ENCODE measurements at places on chromosomes 4 and X.

- no peak for DNase-seq
Measured at GRCh38 chr4:155855897-155856296, 10.2 kb downstream of the ASIC5 start.

- DNase-seq: no peak
Measured at GRCh38 chr4:106451091-106451490, 82.5 kb upstream of the GIMD1 start.

GRCh38 chrX:96453139-96453538 lies 231.5 kb upstream of the DIAPH2 start:
- DNase-seq: no peak

GRCh38 chr4:38857354-38858096 lies 908 bp upstream of the TLR6 start:
- no peak for DNase-seq

DNA sequence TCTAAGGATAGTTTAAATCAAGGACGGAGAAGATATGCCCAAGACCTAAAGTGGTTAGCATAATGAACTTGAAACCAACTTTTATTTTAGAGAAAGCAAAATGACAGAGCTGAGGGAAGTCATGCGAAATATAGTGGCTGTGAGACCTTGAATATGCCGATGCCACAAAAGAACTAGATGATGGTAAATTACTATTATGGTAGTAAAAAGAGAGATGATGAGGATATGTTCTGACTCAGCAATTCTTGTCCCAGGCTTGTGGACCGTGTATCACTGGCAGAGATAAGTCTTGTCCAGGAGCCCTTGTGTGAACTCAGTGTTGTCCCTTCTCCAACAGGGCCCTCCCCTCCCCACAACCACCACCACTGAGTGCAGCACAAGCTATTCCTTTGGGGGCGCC lies 1605.6 kb upstream of the TENM3 start:
- DNase-seq: no peak

DNA sequence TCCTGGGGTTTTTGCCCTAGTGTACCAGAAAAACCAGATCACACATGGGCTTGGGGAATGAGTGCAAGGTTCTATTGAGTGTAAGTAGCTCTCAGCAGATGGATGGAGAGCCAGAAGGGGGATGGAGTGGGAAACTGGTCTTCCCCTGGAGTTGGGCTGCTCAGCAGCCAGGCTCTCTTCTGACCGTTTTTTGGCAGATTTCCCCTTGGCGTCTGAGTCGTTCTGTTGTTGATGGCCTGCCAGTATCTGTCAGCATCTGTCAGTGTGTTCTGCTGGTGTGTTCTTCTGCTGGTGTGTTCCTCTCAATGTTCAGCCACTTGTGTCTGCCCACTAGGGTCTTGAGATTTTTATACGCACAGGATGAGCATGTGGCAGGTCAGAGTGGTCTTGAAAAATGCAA lies 633.9 kb upstream of the CPEB2 start:
- DNase-seq: no peak

GRCh38 chr4:93216646-93217045 lies 611.9 kb upstream of the ATOH1 start:
- DNase-seq: no peak

- no peak for DNase-seq
Measured at GRCh38 chr4:23882976-23883531, 6.8 kb downstream of the PPARGC1A start.

- no peak for DNase-seq
Measured at GRCh38 chrX:121093011-121093410, 45.6 kb downstream of the GLUD2 start.

- no peak for DNase-seq
Measured at GRCh38 chr4:152988721-152989553, 52.8 kb downstream of the FHDC1 start.

DNA sequence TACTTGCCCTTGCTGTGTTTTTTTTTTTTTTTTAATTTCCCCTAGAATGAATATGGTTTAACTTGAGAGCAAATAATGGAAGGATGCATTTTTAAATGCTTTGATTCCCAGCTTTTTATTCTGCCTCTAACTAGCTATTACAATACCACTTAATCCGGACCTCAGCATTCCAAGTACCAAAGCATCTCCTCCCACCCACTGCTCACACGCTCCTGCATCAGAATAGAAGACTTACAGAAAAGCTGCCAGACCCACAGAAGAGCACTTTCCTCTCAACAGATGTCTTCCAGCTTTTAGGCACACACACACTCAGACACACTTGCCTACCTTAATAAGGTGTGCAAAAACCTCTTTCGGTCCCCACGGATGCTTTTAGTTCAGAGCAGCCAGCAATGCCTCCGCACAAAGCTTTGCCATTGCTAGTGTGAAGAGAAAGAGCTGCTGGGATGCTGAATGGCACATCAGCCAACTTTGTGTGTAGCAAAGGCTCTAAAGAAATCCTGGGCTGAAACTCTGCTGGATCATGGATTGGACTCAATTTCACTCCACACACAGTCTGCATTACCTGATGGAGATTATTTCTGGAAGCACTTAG lies 1056.2 kb downstream of the DMD start:
- no peak for DNase-seq

DNA sequence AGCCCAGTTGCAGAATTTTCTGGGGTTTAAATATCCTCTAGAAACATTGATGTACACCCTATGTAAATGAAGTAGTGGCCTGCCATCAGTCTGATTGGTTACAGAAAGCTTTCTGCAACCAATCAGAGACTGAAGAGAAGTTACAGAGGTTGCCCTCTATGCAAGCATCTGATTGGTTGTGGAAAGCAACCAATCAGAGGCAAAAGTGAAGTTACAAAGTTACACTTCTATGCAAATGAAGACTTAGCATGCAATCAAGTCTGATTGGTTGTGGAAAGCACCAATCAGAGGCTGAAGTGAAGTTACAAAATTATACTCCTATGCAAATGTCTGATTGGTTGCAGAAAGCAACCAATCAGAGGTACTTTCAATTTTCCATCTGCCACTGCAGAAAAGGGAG lies 51.9 kb upstream of the USP9X start:
- no peak for DNase-seq

DNA sequence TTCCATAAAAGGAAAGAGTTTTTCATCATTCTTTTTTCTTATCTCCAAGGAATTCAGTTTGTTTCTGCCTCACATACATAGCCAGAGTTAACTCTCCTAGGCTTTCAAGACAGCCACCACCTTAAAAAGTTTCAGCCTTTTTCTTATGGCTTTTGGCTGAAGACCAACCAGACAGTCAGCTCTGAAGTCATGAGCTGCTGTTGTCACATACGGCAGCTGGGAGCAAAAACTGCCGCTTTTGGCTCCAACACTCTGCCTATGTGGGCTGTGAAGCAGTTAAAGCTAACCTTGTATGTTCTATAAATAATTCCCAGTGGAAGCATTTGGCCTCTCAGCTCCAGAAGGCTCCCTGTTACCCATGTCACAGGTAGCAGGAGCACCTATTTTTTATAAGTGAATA lies 104.1 kb downstream of the KLHL4 start:
- DNase-seq: no peak

DNA sequence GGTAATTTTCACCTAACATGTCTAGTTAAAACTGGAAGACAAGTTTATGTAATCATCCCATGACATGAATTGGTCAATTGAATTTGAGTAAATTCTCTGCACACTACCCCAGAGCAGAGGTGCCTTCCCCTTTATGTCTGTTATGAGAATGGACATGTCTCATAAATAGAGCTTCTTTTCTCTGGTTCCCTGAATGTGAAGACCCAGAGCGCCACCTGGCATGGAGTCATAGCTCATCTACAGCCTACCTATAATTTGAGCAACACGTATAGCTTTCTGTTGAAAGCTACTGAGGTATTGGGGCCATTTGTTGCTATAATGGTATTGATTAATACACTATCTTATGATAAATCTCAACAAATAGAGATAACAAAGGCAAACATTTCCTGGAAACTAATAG lies 626.5 kb upstream of the GALNTL6 start:
- DNase-seq: no peak

GRCh38 chr4:164357957-164358356 lies 396.0 kb upstream of the SMIM31 start:
- DNase-seq: no peak

DNA sequence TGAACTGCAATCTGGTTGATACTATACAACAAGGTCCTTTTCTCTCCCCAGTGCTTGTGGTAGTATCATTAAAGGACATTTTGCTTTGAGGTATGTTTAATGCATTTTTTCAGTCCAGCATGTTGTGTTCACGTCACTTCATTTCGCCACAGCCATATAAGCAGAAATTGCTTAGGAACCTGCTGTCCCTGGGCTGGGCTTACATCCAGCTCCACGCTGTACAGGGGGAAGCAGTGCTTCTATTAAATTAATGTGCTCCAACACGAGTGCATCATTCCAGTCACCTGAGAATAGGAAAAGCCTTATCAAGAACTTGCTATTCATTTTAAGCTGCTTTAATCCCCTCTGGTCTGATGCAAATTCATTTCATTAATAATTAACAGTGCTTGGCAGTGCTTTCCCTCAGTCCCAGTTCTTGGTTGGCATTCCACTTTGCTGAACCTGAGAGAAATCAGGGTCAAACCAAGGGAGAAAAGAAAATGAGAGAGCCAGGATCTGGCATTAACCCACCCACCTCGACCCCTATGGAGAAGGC lies 47.4 kb upstream of the PTCHD1 start:
- no peak for DNase-seq

- no peak for DNase-seq
Measured at GRCh38 chr4:184281231-184282139, 63.8 kb upstream of the ENPP6 start.

GRCh38 chr4:4852591-4853362 lies 6.7 kb upstream of the MSX1 start:
- no peak for DNase-seq

DNA sequence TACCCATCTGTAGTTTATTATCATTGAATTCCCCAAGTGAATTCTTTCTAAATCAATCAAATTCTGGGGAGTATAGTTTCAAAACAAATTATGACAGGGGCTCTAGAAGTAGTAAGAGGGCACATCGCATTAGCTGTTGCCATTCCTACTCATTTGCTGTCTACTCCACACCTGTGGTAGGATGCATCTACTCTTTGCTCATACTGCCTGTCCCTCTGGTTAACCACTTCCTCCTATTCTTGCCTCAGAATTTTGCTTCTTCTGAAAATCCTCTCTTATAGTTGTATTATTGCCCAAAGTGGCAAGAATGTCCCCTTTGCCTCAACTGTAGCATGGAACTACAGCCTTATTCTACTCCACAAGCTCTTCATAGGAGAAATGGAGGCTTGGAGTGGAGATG lies 12.7 kb upstream of the DGKK start:
- DNase-seq: no peak

DNA sequence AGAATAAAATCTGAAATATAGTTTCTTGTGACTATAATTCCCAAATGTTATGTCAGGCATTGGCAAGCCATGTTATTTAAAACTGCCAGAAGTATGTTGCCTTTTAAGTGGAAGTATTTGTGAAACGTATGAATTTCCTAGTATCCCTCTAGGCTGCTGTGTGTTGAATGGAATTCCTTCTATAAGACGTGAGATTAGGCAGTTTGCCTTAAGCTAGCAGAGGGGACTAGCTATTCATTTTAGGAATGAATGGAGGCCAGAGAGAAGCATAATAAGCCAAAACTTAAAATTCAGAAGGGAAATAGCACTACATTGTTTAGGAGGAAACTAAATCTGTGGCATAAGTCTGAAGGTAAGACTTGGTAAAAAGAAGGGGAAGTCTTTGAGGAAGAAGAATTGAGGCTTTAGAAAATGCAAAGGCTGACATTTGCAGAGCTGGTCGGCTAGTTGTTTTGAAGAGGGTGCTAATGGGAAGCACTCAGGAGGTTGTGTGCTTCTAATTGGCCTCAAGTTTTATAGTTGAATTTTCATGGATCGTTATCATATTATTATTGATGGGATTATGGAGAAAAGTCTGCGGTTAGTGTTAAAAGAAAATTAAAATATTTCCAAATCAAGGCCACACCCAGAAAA lies 57.1 kb downstream of the TMEM131L start:
- no peak for DNase-seq

- DNase-seq: no peak
Measured at GRCh38 chrX:149248073-149248625, 257.0 kb downstream of the IDS start.

- no peak for DNase-seq
Measured at GRCh38 chr4:65789805-65790204, 119.5 kb upstream of the EPHA5 start.

DNA sequence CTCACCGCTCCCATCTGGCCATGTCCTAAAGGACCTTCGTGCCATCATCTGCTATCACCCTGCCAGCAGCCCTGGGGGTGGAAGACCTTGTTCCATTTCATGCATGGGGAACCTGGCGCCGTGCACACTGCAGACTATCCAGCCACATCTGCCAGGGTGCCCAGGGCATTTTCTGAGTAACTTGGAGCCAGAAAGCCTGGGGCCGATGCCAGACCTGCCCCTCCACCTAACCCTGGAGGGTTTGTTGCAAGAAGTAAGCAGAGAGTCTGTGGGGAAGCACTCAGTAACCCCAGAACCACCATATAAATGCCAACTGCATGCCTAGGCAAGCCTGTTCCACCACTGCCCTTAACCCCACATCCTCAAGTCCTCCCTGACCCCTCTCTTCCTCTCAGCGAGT lies 7.3 kb downstream of the HAUS7 start:
- DNase-seq: no peak

DNA sequence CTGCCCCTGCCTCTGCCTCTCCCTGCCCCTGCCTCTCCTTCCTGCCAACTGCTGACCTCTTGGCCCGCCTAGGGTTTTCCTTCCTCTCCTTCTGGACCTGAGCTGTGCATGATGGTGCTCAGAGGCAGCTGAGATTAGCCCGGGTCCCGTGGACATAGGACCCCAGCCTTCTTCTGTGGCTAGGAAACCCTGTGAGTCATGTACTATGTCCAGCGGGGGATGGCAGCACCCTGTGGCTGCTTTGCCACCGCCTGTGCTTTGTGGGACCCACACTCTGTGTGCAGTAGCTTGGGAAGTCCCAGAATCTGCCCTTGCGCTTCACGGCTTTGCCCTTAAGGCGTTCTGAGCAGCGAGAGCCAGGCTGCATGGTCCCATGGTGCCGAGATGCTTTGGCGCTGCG lies 105.5 kb upstream of the PSAPL1 start:
- DNase-seq: no peak

DNA sequence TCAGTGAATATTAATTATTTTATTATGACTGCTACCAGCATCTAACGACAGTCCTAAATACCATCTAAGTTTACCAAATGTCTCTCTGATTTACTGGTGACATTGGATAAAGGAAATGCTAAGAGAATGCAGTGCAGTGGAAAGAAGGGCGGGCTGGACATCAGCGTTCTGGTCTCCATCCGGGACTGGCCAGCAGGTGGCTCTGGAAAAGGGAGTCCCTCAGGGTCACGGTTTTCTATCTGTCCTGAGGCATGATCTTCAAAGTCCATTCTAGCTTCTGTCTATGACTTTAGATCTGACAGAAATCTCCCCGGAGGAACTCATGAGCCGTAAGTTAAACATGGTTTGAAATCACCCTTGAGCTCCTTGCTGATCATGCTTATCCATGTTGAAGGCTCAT lies 3.3 kb downstream of the TRIM2 start:
- DNase-seq: no peak
